GM20000 (cell line): ENCODE measurements at places on chromosomes 4 and X.

DNA sequence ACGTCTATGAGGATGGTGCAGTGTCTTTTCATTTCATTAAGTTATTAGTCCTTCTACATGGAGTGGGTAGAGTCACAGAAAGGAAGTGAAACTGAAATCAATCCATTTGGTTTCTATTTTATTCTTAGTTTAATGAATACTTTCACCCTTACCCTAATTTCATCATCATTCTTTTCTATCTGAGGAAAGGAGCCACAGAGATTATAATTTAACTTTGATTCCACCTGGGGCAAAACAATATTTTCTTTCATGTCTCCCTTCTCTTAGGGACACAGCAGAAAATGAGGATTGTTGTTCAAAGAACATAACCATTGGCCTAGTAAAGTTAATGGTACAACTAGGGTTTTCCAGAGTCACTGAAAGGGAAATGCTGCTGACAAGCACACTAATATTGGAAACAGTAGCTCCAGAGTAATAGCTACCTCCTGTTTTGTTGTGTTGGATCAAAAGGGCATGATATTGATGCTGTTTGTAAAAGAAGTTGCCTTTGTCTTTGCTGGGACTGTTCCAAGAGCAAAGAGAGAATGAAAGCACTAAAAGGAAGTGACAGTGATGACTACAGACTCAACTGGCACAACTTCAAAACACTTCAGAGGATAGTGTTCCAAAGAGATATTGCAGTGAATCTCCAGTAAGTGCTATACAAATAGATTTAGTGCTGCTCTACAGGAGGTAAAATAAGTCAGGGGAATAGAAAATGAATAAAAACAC, 247.1 kb upstream of the PITX2 start:
- peak; percentile 12 for DNase-seq

DNA sequence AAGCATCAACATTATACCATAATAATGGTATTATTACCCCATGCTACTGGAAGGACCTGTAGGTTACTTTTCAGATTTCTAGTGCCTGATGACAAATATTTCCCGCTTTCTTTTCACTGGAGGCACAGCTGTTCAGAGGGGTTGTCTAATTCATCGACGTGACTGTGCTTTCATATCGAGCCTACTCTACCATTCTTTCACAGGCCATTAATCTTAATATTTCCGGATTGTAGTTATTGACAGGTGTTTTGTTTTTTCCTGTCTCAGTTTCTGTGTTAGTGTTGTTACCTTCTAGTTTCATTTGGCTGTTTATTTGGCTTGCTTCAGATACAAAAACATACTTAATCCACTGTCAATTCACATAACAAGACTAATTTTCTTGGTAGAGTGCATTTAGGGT, 330.9 kb downstream of the SPOCK3 start:
- DNase-seq: no peak

GRCh38 chrX:13043938-13044337, 482 bp downstream of the FAM9C start:
- no peak for DNase-seq

DNA sequence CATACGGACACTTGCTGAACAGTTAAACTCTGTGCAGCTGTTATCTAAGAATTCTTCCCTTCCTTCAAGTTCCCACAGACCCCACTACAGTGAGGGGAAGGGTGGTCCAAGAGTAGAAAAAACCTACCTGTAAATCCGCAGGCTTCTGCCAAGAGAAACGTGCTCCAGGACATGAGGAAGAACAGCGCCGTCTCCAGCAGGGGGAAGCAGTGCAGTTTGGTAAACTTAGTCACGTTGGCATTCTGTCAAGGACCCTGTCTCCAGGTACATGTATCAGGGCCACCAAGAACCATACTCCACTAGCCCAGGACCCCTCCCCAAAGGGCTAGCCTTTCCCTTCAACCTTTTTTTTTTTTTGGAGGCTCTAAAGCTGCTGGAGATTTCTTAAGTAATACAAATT, 79.9 kb downstream of the CHST7 start:
- no peak for DNase-seq

- DNase-seq: no peak
Observed at GRCh38 chr4:145278341-145279121, 98.1 kb upstream of the OTUD4 start.
